ENCODE measurements at places on chromosomes 13 and 19. TPM values are rescaled to one million over a fixed set of nuclear protein-coding genes. Genes with fewer than 3 reads are reported as not detected.

GRCh38 chr19:2167896-2168618 lies 4.3 kb downstream of the DOT1L start:
- DNase-seq = no peak

DNA sequence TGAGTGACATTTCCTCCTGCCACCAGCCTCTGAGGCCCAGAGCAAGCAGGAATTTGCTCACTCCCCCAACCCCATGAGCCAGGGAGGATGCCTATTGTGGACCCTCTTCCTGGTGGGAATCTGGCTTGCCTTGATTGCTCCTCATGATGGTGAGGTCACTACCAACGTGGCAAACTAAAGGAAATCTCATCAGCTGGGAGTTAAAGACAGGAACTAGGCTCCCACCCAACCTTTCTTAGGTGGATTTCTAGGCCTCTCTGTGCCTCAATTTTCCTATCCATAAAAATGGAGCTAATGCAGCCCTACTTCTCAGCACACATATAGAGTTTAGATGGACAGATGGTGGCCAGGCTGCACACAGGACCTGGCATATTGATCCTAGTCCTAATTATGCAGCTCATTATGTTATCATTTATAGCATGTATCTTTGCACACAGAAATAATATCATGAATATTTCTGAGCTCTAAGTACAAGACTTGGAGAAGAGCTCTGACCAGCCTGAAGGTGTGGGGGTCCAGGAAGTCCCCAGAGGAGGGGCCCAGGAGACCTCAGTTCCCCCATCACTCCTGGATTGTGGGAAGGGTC lies 2.0 kb downstream of the B3GNT3 start:
- DNase-seq = no peak

- DNase-seq = no peak
Measured at GRCh38 chr19:7471696-7472615, 16.9 kb downstream of the PEX11G start.

The CEACAM16 gene
- total RNA-seq = not detected

GRCh38 chr19:4559569-4559968 lies at the start of gene SEMA6B:
Gene SEMA6B (minus strand): TSS chr19:4559684. CDS start chr19:4558457, 1,227 bp downstream.
- no peak for DNase-seq

The TIMM50 gene
- 39.4 TPM for total RNA-seq

The CEACAM4 gene
- 0.66 TPM for total RNA-seq

GRCh38 chr13:49424011-49424560 lies 19.8 kb downstream of the CAB39L start:
- no peak for DNase-seq

DNA sequence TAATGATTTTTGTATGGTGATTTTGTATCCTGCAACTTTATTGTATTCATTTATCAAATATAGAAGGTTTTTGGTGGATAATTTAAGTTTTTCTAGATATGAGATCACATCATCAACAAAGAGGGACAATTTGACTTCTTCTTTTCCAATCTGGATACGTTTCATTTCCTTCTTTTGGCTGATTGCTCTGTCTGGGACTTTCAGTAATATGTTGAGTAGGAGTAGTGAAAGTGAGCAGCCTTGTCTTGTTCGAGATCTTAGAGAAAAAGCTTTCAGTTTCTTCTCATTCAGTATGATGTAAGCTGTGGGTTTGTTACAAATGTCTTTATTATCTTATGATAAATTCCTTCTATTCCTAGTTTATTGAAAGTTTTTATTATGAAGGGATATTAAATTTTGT lies 352.0 kb upstream of the DACH1 start:
- no peak for DNase-seq

DNA sequence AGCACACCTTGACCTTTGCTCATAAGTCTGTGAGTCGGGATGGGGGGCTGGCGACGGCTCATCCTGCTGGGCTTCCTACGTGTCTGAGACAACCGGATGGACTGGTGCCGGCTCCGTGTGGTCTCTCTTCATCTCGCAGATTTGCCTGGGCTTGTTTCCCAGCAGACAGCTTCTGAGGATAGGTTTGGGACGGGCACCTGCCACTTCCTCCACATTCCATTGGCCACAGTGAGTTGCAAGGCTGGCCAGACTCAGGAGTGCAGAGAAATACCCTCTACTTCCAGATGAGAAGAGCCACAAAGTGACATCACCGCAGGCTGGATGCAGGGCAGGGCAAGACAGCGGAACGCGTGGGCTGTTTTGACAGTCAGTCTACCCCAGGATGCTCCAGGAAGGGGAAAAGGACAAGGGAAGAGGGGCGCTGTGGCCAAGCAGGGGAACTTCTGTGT lies 48.1 kb downstream of the IRS2 start:
- no peak for DNase-seq

- no peak for DNase-seq
Measured at GRCh38 chr19:43765109-43765876, 10.5 kb upstream of the SMG9 start.

DNA sequence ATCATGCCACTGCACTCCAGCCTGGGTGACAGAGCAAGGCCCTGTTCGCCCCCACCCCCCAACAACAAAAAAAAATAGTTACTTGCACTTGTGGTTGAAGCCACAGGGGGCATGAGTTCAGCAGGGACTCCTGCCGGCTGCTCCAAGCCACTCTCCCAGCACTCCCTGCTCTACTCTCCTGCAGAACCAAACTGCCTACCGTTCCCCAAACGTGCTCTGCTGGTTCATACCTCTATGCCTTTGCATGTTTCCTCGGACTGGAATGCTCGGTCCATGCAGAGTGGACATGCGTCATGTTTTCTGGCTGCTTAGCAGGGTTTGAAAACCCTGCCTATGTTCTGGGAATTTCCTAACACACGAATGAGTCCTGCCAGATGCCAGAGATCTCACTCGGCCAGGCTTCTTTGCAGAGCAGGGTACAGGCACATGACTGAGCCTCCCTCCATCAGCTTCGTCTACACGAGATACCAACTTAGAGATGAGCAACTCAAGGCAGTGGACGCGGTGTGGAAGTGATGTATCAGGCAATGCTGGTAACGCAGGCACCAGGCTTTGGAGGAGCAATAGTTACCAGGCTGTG lies 8.5 kb upstream of the SLC25A15 start:
- no peak for DNase-seq

The B3GNT8 gene
- total RNA-seq = 2.9 TPM

The PRR20C gene
- not detected for total RNA-seq

- no peak for DNase-seq
Measured at GRCh38 chr13:111383591-111384440, 63.4 kb downstream of the TEX29 start.

The ATP5F1D gene
- total RNA-seq = 64.9 TPM

The ZNF439 gene
- total RNA-seq = 5.1 TPM

DNA sequence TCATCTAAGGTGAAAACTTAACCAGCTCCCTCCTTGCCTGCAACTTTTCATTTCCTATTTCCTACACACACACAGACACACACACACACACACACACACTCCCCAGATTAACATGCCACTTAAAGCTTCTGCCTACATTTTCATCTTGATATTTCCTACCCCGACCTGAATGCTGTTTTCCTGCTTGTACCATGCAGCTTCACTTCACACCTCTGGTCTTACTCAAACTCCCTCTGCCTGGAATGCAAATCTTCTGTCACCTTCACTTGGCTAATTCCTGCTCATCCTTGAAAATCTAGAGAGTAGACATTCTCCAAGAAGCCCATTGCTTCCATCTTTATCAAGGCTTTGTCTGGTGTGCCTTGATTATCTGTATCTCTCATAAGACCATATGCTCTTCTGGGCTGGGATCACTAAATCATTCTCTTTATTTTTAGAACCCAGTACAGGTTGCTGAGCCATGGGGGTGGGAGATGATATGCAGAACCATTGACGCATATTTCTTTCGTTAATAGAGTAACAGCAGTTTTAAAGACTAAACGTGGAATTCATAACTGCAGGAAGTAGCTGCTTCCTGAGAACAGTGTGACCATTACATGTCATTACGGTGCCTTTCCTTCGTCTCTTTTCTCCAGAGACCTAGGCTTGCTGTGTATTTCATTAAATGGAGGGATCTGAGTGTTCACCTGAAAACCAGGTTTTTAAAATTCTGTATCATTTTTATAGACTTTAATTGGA lies 37.7 kb downstream of the CNMD start:
- no peak for DNase-seq

The TNFRSF19 gene
- total RNA-seq = 9.1 TPM

The TICAM1 gene
- 3.5 TPM for total RNA-seq

The RASIP1 gene
- total RNA-seq = 7.7 TPM

GRCh38 chr13:19586904-19587634 lies 25.7 kb upstream of the TPTE2 start:
- no peak for DNase-seq

DNA sequence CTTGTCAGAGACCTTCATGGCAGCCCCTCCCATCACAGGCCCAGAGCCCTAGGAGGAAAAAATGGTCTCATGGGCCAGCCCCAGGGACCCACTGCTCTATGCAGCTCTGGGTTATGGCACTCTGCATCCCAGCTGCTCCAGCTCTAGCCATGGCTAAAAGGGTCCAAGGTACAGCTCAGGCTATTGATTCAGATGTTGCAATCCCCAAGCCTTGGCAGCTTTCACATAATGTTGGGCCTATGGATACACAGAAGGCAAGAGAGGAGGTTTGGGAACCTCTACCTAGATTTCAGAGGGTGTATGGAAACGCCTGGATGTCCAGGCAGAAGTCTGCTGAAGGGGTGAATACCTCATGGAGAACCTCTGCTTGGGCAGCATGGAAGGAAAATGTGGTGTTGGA lies 996.0 kb downstream of the PCDH9 start:
- no peak for DNase-seq

DNA sequence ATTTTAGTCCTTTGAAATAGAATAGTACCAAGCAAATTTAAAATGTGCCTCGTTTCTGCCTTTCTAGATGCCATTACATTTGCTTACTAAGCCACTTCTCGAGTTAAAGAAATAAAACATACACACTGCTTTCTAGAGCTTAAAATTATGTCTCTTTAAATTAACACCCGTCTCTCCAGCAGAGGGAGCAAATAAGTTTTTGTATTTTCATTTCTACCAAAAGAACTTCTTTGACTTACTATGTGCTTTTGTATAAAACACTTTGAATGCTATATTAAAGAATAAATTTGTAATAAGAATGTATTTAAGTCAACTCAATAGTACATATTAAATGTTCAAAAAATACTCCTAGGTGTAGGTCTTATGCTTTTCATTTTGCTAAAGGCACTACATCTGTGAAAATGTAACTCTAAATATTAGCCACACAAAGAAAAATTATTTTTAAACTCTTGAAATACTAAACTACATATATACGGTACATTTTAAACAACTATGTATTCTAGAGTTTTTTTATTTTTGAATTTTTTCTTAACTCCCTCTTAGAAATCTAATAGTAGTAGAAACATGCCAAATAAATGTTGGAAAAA lies 269.3 kb upstream of the MIR17HG start:
- DNase-seq = no peak

The ZNF610 gene
- total RNA-seq = 7.0 TPM

DNA sequence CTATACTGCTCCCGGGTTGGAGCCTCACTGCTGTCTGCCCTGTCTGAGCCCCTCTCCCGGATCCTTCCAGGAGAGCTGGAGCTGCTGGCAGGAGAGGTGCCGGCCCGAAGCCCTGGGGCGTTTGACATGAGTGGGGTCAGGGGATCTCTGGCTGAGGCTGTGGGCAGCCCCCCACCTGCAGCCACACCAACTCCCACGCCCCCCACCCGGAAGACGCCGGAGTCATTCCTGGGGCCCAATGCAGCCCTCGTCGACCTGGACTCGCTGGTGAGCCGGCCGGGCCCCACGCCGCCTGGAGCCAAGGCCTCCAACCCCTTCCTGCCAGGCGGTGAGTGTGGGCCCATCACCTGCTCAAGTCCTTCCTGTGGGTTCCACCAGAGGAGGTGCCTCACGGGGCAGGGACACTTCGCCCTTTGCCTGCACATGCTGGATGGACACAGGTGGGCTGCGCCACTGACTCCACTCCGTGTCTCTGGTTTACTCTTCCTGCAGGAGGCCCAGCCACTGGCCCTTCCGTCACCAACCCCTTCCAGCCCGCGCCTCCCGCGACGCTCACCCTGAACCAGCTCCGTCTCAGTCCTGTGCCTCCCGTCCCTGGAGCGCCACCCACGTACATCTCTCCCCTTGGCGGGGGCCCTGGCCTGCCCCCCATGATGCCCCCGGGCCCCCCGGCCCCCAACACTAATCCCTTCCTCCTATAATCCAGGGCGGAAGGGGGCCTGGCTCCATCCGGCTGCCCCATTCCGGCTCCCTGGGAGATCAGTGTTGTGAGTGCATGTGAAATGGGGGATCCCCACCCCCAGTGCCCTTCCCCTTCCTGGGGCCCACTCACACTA lies 19.8 kb downstream of the EPN1 start:
- no peak for DNase-seq

DNA sequence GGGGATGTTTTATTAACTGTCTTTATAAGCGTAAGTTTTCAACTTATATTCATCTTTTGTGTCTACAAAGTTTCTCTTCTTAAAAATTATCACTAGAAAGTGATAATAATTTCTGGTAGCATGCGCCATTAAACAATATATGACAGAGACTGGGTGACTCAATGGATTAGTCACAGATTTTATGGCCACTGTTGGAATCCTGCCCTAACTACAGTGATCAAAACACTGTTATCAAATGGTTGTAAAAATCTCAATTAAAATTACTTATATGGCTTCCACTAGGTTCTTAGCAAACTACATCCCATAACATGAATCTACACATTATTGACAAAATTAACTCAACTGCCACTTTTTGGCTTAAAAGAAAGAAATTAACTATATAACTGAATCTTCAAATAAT lies 350.0 kb downstream of the DACH1 start:
- DNase-seq = no peak

- no peak for DNase-seq
Measured at GRCh38 chr13:48816700-48817099, 159.0 kb upstream of the FNDC3A start.

- no peak for DNase-seq
Measured at GRCh38 chr13:97544031-97544765, 110.2 kb downstream of the RAP2A start.

The LYL1 gene
- 7.0 TPM for total RNA-seq

The ATP4A gene
- total RNA-seq = not detected

DNA sequence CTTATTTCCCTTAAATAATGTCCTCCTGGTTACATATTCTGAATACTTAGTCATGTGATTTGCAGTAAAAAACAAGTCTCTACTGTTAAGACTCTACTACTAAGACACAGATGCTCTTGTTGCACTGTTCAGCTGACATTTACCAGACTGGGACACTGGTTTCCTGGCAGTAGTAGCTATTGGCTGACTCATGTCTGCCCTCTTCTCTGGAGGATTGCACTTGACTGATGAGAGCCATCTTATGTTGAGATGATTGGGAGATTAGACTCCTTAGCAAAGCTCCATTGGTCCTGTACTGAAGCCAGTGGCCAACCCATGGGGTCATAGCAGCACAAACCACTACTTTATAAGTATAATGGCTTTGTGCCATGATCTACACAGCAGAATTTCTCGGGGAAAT lies 1672.6 kb upstream of the PCDH20 start:
- DNase-seq = no peak

GRCh38 chr13:46552303-46552682 lies 677 bp upstream of the LRCH1 start:
- DNase-seq = no peak
